Stomach (tissue), 19 donors: ENCODE measurements at places on chromosomes 1 and 21. TPM values are rescaled to one million over a fixed set of nuclear protein-coding genes. Genes with fewer than 3 reads are reported as not detected.

DNA sequence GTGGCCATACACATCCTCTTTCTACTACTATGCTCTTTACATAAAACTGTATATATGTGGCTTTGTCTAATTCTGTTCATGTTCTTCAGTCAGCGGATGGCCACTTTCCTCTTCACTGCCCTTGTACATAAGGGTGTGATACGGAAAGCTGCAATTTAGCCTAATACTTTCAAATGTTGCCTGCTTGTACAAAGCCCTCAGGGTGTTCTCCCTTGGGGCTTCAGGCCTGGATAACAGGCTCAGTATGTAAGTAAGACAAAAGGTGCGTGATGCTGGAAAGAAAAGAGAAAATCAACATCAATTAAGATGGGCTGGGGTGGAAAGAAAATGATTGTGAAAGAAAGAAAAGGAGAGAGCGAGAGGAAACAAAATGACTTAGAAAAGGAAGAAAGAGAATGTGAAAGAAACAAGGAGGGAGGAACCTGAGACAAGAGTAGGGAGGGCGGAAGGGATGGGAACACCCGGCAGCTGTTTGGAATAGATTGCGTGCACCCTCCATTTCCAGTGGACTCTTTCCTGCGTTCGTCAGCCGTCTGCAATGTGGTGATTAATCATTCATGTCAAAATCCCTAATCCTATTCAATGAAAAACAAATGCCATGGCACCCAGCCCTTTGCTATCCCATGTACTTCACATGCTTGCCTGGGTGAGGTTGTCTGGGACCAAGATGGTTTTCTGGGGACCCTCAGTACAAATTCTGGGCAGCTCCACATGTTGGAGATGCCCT lies 553.6 kb downstream of the NUF2 start:
- no peak for DNase-seq

DNA sequence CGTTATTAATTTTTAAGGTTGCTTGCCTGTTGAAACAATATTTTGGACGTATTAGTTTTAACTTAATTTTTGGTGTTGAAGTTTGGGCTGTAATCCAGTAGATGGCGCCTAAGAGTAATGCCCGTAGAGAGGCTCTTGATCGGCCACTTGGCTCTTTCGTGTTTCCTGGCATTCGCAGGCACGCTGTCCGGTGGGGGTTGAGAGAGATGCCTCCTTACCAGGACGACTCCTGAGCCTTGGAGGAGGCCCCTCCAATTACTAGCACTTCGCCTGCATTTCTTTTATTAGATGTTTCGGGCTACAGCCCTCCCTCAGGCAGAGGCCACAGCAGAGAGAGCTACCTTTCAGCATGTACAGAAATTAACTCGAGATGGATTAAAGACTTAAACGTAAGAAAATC lies 12.0 kb downstream of the OR2M4 start:
- DNase-seq, result no peak

DNA sequence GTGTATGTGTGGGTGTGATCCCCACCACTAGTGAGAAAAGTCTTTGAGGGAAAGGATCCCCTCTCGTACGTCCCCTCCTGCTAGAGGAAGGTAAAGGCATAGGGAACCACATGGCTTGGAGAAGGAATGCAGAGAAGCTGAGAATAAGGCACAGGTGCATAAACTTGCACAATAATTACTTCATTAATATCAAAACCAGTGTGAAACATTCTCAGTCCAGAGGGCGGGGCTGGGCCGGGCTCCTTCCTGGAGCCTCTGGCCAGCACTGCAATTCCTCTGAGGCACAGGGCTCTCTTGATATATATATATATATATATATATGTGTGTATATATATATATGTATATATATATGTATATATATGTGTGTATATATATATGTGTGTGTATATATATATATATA lies 162.6 kb downstream of the TSEN15 start:
- DNase-seq, result no peak

GRCh38 chr1:39925721-39926342 lies 24.1 kb upstream of the MYCL start:
- no peak for DNase-seq

- DNase-seq, result no peak
Observed at GRCh38 chr1:160739098-160739511, at the start of gene SLAMF7. Gene SLAMF7 (plus strand): TSS chr1:160739247. CDS start chr1:160739302, 55 bp downstream.

DNA sequence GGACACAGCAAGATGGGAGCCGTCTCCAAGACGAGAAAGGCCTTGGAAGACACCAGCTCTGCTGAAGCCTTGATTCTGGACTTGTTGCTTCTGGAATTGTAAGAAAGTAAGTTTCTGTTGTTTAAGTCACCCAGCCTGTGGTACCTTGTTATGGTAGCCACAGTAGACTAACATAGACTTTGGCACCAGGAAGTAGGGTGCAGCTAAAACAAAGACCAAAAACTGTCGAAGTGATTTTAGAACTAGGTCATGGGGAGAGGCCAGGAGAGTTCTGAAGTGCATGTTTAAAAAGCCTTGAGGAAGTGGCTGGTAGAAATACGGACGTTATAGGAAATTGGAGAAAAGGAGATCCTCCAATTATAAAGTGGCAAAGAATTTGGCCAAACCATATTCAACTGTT lies 28.5 kb downstream of the ZNF496 start:
- DNase-seq, result no peak

DNA sequence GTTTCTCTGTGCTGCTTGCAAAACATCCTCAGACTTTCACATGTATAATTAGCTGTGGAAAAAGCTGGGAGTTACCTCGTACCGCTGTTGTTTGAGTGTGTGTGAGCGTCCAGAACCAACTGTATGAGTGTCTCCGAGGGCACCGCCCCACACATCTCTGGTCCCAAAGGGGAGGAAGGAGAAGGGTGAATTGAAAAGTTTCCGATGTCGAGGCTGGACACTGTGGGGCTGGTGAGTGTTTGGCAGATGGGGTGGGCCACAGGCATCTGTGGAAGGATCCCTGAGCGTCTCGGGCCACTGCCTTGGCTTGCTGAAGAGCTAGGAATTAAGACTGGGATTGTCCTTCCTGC lies 1.2 kb downstream of the ATP2B4 start:
- DNase-seq, result no peak

GRCh38 chr1:213997038-213997771 lies 9.4 kb downstream of the PROX1 start:
- DNase-seq, result no peak

DNA sequence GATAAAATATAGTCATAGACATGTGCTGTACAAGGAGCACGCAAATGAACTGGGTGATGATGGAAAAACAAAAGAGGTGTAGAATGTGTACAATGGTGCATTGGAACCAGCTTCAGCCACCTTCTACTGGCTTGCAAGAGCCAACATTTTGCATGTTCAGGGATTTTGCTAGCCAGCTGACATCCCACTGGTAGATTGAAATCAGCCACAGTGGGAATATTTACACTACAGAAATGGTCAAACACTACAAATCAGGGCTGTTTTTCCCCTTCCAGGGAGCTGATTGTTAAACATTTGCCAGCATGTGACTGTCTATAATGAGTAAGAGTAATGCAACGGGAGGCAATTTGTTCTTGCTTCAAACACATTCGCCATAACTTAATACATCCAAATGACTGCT lies 23.2 kb downstream of the PMVK start:
- no peak for DNase-seq

- no peak for DNase-seq
Observed at GRCh38 chr1:152397474-152397873, 16.6 kb downstream of the CRNN start.

GRCh38 chr1:95018602-95019369 lies 54.0 kb downstream of the ALG14 start:
- DNase-seq, result peak; percentile 59

The KRTAP10-6 gene
- polyA plus RNA-seq, result not detected

The TMEM63A gene
- 25.7 TPM for polyA plus RNA-seq

The HFM1 gene
- not detected for polyA plus RNA-seq

The ALG14 gene
- 1.1 TPM for polyA plus RNA-seq
